Ammon's horn (tissue), 1 donor: ENCODE measurements at places on chromosomes 7 and 10.
A peak's percentile ranks its signal among the peaks of the same experiment; 100 is the strongest.

DNA sequence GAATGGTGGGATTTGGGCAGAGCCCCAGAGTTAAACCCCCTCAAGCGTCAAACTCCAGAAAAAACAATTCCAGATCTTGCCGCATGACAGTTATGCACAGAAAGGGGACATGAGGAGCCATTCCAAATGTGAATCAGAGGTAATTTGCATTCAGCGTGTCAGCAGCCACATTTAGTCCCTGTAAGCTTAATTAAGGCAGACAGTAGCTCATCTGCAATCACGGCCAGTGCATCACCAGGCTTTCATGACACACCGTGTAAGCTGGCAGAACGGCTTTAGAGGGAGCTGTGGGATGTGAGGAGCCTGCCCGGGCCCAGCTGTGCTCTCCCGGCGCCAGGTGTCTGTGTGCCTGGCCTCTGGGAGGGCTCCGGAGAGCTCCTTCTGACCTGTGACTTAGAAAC lies 18.7 kb upstream of the PRKAG2 start:
- peak; percentile 53 for DNase-seq

GRCh38 chr7:156196649-156197048 lies 384.4 kb upstream of the SHH start:
- no peak for DNase-seq

GRCh38 chr7:187227-187927 lies 5.0 kb upstream of the FAM20C start:
- no peak for DNase-seq

GRCh38 chr7:15488401-15488800 lies 73.4 kb downstream of the AGMO start:
- DNase-seq, result no peak

DNA sequence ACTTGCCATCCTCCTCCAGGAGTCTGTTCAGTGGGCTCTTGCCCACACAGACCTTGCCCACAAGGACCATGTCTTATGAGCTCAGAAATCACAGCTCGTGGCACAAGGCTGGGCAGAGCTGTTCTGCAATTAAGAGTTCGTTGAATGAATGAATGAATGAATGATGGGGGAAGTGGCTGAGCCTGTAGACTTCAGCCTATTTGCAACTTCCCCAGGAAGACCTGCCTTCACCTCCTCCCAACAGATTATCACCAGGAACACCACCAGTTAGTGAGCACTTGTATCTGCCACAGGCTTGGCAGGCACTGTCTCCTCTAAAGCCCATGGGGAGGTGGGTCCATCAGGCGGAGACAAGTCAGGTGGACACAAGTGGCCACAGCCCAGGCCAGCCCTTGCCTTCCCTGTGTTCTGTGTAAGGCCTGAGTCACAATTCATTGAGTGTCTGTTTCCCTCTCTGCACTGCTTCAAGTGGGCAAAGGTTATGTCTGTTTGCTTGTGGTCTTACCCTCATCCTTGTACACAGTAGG lies 1.8 kb upstream of the FGF8 start:
- DNase-seq, result no peak

GRCh38 chr10:103780242-103781149 lies 74.9 kb downstream of the SH3PXD2A start:
- no peak for DNase-seq
